T-helper 17 cell (primary cell): ENCODE measurements at places on chromosomes 4 and X. TPM values are rescaled to one million over a fixed set of nuclear protein-coding genes. Genes with fewer than 3 reads are reported as not detected.

GRCh38 chr4:9952415-9952950 lies 68.8 kb downstream of the SLC2A9 start:
- DNase-seq, result no peak

- DNase-seq, result no peak
Observed at GRCh38 chr4:6047130-6047673, 29.0 kb upstream of the C4orf50 start.

Gene PRSS12
- total RNA-seq, result not detected

Gene RHOH
- total RNA-seq, result 459 TPM

Gene STPG2
- total RNA-seq, result 0.21 TPM

Gene ENOPH1
- 18.3 TPM for total RNA-seq

DNA sequence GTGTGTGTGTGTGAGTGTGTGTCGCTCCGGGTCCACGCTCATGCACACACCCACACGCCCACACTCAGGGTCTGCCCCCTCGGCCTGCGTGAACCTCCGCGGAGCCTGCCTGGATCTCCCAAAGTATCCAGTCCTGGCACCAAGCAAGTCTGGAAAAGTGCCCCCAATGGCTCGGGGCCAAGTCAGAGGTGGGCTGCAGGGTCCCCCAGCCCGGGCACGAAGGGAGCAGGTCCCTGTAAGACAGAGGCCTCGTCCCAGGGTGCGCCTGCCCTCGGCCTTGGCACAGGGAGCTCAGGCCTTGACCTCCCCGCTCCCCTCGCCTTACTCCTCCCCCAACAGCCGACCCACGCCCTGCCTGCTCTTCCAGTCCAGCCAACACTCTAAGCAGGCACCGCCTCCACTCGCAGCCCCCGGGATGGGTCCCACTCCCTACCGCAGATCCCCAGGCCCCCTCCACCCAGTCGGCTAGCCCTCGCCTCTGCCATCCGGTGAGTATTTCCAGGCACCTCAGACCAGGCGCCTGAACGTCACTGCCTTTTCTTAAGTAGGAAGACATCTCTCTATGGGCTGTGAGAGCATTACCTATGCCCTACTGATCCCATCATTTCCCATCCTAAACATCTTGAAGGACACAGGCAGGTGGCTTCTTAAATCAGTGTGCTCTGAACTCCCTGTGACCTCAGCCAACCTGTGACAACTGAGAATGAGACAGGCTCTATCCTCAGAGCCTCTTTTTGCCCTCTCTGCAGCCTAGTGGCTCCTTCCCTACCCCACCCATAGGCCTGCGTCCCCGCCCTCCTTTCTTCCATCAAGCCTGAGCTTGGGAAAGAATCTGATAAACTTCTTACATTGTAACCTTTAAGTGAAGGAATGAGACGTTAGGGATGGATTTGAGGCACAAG lies 704 bp downstream of the FAM114A1 start:
- no peak for DNase-seq

DNA sequence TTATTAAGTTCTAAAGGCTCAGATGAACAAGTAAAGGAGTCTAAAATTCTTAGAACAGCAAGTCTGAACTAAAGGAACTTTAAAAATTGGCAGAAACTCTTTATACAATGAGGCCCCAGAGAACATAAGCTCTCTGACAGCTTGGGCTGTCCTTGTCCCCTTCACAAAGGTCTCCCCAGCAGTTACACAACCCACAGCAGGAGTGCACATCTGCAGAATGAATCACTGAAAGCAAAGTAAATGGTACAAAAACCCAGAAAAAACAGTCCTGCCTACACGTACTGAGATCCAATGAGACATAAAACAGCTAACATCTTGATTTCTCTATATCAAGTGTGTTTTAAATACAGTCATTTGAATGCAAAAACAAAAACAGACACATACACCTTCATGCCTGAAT lies 18.7 kb downstream of the RBBP7 start:
- DNase-seq, result no peak

DNA sequence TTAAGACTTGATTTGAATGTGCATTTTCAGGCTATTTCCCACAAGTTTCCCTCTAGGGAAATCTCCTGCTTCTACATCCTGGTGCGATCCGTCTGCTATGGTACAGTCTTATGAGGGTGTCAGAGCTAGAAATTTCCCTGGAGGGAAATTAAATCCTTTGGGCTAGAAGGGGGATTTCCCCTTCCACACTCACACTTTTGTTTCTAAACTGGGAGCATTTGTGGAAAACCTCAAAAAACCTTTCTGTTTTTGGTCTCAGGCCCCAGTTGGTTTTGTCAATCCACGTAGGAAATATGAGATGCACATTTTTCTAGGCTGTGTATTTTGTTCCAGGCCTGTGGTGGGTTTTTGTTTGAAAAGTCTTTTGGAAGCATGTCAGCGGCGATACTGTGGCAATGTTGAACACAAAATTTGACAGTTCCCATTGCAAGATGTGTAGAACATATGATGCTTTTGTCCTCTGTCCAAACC lies 17.8 kb downstream of the HMGB3 start:
- no peak for DNase-seq

Gene SASH3
- total RNA-seq, result 116 TPM

GRCh38 chr4:38917481-38918025 lies 49.9 kb downstream of the FAM114A1 start:
- no peak for DNase-seq

- DNase-seq, result no peak
Observed at GRCh38 chr4:44149282-44149681, 299.3 kb downstream of the KCTD8 start.

DNA sequence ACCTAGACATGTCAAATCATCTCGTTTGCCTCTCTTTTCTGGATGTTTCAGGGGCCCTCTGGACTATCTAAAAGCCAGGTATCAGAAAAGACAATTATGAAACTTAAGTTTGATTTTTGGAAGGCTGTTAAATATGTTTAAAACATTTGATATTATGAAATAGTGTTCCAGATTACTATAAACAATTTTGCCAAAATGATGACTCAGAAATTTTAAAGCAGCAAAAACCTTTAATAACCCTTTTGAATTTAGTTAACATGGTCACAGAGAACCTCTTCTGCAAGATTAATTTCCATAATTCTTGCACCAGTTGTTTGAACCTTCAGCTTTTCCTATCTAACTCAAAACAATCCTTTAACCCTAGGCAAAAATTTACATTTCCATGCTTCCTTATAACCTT lies 18.8 kb upstream of the FAM47E start:
- no peak for DNase-seq

GRCh38 chr4:4791299-4792111 lies 68.0 kb upstream of the MSX1 start:
- DNase-seq, result no peak
